NCI-H1417 (cell line): ENCODE measurements at places on chromosomes 7 and 10.

DNA sequence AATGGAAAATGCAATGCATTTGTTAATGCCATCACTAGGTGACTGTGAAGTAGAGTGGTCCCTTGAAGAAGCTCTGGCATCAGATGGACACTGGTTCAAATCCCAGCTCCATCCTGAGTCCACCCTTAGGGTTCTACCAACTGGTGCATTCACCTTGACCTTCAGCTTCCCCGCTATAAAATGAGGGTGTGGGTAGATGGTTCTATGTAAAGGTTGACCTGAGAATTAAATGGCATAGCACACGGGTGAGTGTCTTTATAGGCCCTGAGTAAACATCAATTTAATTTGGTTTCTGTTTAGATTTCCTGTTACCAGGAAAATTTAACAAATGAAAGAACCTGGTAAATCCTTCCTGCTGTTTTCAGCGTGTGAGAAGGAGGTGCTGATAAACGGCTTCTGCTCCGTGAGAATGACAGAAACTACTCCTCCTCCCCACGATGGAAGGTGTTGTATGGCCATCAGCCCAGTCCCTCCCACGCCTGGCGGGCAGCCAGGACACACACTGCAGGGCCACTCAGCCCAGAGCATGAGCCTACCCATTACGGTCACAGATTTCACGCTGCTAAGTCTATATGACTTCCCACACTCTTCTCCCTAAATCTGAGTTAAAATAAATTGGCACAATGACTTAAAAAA is 210.1 kb downstream of the TNS3 start:
- peak; percentile 95 for DNase-seq

GRCh38 chr10:108783897-108784296 is 1139.4 kb downstream of the XPNPEP1 start:
- DNase-seq, result no peak

GRCh38 chr7:39005036-39005435 is 27.3 kb downstream of the POU6F2 start:
- DNase-seq, result no peak

- DNase-seq, result no peak
Observed at GRCh38 chr7:31815796-31816195, 128.8 kb downstream of the PPP1R17 start.

- no peak for DNase-seq
Observed at GRCh38 chr10:132395704-132396493, 1.1 kb upstream of the PWWP2B start.

- no peak for DNase-seq
Observed at GRCh38 chr7:141960687-141961422, 12.7 kb downstream of the TAS2R38 start.

DNA sequence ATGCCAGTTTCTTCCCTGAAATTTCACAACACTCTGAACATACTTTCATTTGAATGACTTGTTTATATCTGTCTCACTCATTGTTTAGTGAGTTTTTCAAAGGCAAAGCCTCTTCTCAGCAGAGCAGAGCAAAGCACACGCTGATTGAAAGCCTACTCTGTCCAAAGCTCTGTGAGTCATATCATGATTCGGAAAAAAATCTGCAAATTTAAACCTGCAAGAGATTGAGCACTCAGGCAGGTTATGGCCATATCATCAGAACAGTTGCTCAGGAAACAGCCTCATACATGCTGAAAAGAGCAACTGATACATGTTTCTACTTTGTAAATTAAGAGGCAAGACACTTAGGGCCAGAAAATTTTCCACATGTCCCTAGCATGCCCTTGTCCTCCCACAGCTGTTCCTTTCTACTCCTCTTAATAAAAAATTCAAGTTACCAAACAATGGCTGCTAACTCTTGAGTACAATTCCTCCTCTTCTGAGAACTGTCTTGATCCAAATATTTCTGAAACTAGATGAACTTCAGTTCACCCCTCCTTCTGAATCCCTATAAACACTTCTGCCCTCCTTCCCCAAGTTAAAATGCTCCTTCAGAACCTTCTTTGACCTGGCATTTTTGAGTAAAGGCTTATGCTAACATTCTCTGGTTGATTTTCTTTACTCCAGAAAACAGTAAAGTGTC is 140.6 kb upstream of the HPS1 start:
- DNase-seq, result no peak

- no peak for DNase-seq
Observed at GRCh38 chr7:57385668-57386067, 64.3 kb upstream of the ZNF716 start.

GRCh38 chr7:158805937-158806336 is 23.4 kb downstream of the ESYT2 start:
- DNase-seq, result no peak

GRCh38 chr10:71608819-71609768 is 110.5 kb downstream of the C10orf105 start:
- DNase-seq, result peak; percentile 75

GRCh38 chr7:47252675-47253074 is 329.2 kb downstream of the TNS3 start:
- DNase-seq, result no peak

DNA sequence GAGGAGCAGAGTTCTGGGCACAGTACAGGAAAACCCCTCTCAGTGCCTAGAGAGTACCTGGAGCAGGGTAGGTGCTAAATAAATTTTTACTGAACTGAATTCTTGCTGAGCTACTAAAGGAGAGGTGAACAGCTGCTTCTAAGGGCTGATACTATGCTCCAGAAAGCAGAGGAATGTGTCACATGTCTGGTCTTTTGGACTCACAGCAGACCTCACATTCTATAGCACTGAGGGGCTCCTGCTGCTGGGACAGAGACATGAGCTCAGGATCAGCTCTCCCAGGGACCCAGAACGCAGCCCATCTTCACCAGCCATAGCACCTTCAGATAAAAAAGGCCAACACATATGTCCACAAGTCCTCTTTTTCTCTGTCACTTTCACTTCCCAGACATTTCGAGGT is 133.0 kb upstream of the KLF14 start:
- DNase-seq, result no peak

DNA sequence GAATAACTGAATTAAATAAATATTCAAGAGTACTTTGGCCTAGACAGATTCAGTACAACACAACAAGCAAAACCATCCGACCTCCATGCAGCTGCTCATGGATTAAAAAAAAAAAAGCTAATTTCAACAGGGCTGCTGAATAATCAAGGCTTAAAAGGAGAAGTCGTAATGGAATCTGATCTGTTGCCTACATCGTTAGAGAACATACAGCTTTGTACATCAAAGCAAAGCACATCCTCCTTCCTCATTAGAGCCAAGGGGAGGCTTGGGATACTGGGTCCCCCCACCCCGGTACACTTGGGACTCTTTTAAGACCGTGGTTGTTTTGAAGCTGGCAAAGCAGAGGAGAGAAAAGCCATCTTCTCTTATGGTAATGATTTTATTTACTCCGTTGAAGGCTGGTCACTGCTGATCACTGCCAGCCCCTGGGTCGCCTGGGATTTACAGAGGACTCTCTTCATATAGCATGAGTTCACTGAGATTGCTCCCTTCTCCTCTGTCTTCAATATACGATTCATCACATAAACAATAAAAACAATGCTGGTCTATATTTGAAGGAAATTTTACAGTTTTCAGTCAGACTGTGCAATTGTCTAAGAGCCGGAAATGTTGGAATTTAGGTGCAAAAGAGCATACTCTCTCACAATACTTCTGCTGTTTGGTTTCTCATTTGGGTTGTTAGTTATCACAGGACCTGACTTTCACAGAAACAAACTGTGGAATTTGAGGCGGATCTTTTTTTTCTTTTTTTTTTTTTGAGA is 148.8 kb downstream of the FAM107B start:
- DNase-seq, result peak; percentile 41

- no peak for DNase-seq
Observed at GRCh38 chr10:125626671-125627070, 56.3 kb downstream of the TEX36 start.

DNA sequence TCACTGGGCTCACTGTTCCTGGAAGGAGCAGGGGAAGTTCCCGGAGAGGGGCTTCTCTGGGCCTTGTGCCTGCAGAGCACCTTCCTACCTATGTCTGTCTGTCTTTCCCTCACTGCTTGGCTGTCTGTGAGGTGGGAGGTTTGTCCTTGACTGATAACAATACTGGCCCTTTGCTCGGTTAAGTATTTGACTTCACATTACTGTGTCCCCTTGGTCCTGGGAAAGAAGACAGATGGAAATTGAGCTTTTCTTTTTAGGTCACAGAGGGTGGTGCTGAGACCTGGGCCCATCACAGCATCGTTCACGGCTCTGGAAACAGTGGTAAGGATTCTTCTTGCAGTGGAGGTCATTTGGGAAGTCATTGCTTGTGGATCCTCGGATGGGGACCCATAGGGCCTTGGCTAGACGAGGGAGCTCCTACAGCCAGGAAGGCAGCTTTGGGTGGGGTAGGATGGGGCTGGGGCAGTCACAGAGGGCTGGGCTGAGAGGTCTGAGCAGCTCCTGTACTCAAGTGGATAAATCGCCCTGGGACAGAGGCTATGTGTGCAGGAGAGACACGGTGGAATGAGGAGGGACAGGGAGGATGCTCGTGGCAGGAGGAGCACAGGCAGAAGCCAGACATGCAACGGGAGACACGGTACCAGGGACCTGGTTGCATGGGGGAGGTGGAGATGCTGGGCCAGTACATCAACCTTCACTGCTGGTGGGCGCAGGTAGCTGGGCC is 450.2 kb downstream of the PLXNA4 start:
- DNase-seq, result no peak

- no peak for DNase-seq
Observed at GRCh38 chr10:100939763-100940344, 27.1 kb downstream of the SLF2 start.

- peak; percentile 35 for DNase-seq
Observed at GRCh38 chr10:123398180-123398591, 244.0 kb downstream of the BUB3 start.

DNA sequence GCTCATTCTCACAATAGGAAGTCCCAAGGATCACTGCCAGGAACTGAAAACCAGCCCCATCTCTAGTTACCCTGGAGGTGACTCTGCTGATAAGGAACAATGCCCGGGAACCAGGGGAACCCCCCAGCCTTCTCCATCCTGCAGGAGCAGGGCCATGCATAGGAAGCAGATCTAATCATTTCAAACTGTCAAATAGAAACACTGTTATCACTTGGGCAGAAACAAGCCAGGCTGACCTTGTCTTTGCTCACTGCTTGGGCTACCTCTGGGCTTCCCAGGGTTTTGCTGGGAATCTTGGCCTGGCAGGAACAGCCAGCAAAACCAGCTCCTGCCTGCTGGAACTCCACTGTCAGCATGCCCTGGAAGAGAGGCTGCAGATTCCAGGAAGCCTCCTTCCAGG is 114.1 kb downstream of the RNF216 start:
- no peak for DNase-seq

GRCh38 chr7:135519233-135519688 is 9.4 kb upstream of the CNOT4 start:
- DNase-seq, result no peak

DNA sequence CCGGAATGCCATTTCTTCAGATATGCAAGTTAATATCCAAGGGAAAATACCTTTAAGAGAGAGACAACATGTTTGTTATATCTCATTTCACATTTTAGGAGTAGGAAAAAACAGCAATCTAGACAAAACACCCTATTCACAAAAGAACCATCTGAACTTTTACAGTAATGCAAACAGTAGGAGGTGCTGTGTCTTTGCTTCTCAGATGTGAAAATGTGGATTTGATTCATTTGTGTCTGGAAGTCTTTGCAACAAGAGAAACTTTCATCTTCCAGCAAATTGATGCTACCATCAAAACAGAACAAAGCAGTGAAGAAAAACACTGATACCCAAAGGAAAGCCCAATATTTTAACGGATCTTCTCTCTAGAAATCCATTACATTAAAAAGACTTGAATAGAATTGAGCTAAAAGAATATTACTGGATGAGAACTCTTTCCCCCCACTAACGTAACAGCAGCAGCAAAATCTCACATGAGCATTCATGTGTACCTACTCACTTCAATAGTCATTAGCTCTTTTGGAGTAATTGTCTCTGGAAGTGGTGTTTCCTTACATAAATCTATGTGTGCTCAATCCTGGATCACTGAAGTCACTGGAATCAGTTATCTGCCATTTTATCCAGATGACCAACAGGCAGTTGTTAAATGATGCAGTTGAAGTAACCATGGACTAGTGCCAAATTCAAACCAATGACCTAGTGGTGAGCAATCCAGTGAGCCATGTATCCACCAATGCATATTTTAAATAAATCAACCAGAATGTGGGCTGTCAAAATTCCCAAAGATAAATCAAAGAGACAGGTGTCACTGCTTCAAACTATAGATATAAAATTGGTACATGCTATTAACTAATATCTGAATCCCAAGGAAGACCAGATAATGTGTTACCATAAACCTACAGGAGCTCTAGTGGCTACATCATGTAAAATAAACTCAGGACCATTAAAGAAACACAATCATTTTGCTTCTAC is 1.8 kb downstream of the SEMA3C start:
- no peak for DNase-seq

DNA sequence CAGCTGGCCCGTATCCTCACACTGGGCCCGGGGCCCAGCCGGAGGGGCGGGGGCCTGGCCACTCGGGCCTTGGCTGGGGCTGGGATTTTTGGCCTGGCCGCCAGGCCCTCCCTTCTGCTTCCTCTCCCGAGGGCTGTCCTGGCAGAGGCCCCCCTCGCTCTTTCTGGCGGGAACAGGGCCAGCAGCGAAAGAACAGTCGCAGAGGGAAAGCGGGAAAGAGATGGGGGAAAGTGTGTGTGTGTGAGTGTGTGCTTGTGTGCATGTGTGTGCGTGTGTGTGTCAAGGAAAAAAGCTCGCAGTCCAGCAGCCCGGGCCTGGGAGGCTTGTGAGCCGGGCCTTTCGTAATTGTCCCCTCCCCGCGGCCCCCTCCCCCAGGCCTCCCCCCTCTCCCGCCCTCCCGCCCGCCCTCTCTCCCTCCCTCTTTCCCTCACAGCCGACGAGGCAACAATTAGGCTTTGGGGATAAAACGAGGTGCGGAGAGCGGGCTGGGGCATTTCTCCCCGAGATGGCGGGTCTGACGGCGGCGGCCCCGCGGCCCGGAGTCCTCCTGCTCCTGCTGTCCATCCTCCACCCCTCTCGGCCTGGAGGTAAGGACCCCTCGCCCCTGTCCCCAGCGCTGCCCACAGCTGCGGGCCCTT is at the start of gene ELN:
TSS of gene ELN (plus strand) at position 491 of the 638 bp plus-strand sequence. CDS start at position 506, 15 bp downstream.
- DNase-seq, result peak; percentile 58

GRCh38 chr7:2876031-2876731 is 32.1 kb upstream of the GNA12 start:
- DNase-seq, result peak; percentile 87

- no peak for DNase-seq
Observed at GRCh38 chr10:8424555-8425211, 370.2 kb downstream of the GATA3 start.

DNA sequence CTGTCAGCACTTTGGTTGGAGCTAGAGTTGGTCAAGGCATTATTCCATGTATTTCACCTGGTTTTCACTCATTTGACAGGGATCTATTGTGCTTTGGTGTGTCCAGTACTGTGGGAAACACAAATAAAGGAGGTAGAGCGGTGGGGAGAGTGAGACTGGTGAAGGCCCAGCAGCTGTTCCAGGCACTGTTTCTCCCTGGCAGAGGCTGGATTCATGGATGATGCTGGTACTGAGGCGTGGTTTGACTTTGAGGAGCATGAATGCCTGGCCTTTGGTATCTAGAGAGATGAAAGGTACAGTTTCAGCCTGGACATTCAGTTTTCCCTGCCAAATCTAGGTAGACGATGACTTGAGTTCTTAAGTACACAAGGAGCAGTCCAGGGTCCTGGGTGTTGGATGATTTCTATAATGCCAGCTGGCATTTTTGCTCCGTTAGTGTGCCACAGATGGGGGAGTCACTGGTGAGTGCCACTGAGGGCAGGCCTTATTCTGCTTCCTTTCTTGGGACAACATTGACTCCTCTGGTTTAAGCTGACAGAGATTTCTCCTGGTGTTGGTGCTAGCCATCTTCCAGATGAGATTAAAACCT is 162.2 kb upstream of the BMPER start:
- no peak for DNase-seq
